ENCODE measurements at places on chromosomes 5 and 9.

DNA sequence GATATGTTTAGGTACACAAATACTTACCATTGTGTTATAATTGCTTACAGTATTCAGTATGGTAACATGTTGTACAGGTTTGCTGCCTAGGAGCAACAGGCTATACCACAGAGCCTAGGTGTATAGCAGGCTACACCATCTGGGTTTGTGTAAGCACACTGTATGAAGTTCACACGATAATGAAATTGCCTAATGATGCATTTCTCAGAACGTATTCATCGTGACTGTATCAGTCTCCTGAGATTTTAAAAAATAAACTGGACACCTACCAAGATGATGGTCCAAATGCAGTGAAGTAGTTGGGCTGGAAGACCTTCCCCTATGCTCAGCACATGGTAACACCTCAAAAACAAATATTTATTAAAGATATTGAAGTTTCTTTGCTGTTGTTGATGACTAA, 103.3 kb upstream of the NFIB start:
- DNase-seq, result no peak

DNA sequence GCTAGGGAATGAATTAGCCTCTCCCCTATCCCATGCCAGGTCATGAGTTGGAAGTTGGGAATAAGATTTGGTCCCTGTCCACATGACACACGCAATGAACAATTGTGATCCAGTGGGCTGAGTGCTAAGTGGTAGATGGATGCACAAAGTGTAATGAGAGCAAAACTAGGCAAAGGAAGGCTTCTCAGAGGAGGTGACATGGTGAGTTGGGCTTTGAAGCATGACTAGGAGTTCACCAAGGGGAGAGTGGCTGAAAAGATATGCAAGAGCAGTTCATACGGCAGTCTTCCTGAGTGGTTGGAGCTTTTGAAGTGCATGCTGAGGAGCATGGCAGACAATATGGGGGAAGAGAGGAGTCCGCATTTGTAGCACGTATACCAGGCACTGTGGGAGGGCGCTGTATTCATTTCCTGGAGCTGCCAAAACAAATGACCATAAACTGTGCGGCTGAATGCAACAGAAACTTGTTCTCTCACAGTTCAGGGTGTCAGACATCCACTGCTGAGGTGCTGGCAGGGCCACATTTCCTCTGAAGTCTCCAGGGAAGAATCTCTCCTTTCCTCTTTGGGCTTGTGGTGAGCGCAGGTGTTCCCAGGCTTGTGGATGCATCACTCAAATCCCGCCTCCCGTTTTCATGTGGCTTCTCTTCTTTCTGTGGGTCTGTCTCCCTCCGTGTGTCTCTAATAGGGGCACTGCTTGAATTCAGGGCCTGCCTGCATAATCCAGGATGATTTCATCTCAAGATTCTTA, 49.5 kb downstream of the NSG2 start:
- DNase-seq, result no peak

- DNase-seq, result no peak
Measured at GRCh38 chr5:40106847-40107246, 572.9 kb upstream of the PTGER4 start.

- DNase-seq, result no peak
Measured at GRCh38 chr5:81045389-81045807, 85.2 kb downstream of the RASGRF2 start.

GRCh38 chr9:132197856-132198550, 36.1 kb downstream of the NTNG2 start:
- no peak for DNase-seq

DNA sequence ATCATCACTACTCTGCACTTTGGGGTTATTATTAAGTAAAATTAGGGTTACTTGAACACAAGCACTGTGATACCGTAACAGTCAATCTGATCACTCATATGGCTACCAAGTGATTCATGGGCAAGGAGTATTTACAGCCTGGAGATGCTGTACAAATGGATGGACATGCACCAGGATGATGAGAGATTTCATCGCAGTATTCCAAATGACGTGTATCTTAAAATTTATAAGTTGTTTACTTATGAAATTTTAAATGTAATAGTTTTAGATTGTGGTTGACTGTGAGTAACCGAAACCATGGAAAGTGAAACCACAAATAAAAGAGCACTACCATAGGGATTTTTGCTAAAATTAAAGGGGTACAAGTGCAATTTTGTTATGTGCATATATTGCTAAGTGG, 462.2 kb upstream of the PTGER4 start:
- no peak for DNase-seq

GRCh38 chr9:6686396-6686795, 40.9 kb upstream of the GLDC start:
- DNase-seq, result no peak

- DNase-seq, result no peak
Measured at GRCh38 chr5:111747337-111747736, 9.7 kb downstream of the NREP start.

DNA sequence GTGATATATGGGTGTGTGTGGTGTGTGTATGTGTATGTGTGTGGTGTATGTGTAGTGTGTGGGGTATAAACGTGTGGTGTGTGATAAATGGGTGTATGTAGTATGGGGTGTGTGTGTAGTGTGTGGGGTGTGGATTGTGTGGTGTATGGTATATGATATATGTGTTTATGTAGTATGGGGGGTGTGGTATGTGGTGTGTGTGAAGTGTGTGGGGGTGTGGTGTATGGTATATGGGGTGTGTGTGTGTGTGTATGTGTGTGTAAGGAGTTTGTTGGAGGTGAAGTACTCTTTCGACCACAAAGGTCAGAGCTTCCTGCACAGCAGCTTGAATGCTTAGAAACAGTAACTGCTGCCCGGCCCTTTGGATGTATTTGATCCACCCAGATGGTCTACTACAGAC, 145.2 kb upstream of the IQGAP2 start:
- DNase-seq, result no peak

DNA sequence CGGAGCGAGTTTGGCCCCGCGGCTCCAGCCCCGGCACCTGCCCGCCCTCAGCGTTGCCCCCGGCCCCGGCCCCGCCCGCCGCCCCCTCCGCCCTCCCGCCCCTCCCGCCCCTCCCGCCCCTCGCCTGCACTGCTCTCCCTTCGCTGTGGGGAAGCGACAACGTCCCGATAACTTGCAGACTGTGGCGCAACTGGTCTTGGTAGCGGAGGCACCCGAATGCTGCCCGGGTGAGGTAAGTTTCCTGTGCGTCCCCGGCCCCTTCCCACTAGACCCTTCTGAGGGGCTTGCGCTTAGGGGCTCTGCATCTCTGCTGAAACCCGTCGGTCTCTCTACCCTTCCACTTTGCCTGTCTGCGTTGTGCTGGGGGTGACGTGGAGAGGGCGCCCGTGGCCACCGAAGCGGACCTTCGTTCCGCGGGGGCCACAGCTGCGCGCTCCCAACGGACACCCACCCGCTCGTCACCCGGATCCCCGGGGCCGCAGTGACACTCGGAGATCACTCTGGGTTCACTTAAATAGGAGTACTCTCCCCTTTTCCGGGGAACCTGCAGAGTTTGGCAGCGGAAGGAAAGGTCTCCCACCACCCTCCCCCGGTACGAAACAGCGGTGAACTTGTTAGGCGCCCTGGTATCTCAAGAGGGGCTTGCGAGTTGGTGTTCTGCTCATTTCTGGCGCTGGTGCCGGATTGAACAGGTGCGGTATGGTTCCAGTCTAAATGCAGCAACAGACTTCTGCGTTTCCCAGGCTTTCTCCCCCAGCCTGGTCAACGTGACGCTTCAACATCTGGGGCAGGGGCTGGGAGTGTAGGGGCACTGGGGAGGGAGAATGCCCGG, 707 bp downstream of the PIP5K1B start:
- no peak for DNase-seq

- DNase-seq, result no peak
Measured at GRCh38 chr9:105218673-105219072, 25.8 kb upstream of the SLC44A1 start.

GRCh38 chr9:26357803-26358344, 534.7 kb downstream of the CAAP1 start:
- no peak for DNase-seq

GRCh38 chr5:151449297-151449696, 1.9 kb downstream of the SLC36A1 start:
- DNase-seq, result no peak

DNA sequence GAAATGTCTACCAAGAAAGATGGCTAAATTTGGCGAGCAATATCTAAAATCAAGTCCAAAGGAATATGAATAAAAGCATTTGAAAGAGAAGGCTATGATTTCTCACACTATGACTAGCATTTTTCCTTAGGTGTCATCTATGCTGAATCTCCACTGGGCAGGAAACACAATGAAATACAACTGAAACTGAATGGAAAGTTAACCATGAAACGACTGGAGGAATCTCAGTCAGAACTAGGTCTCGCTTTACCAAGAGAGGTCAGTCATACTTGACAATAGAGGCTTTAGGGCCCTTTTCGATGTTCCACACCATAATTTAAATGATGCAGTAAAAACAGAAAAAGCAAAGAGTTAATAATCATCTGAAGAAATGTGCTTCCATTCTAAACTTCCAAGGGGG, 339.0 kb downstream of the PDE4D start:
- no peak for DNase-seq

Data from T follicular helper cell (primary cell).